ENCODE measurements at places on chromosomes 3 and 15. TPM values are rescaled to one million over a fixed set of nuclear protein-coding genes. Genes with fewer than 3 reads are reported as not detected.

Gene SLTM
- 57.4 TPM for total RNA-seq

Gene AGTR1
- 7.2 TPM for total RNA-seq

- no peak overlapping the region for H3K4me3 ChIP-seq
- H3K27ac ChIP-seq = no peak overlapping the region
- no peaks in the 10 kb centered on the region for H3K4me1 ChIP-seq
- no peaks in the 10 kb centered on the region for H3K36me3 ChIP-seq
These were observed 275.0 kb downstream of the XXYLT1 start for GRCh38 chr3:194995922-194996321.

DNA sequence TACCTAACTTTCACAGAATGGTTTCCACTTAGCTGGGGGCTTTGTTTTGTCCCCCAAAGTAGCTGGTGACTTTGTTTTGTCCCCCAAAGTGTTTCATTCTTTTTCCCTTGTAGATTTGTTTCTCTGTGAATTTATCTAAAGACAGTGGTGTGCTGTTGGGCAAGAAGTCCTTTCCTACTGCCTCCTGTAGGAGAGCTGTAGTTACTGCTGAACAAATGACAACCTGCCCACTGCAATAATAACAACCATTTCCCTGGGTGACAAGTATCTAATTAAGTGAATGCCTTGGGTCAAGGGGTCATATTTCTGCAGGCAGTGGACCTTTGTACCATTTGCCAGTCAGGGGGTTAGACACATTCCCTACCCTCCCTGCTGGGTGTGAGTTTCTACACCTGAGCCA lies 125.4 kb upstream of the BFSP2 start:
- no peak for DNase-seq
- no peak overlapping the region for H3K4me3 ChIP-seq
- H3K36me3 ChIP-seq = no peaks in the 10 kb centered on the region
- peaks cover 5% of the 10 kb centered on the region for H3K4me1 ChIP-seq
- no peak overlapping the region for H3K27ac ChIP-seq
